ENCODE measurements at places on chromosomes 5 and 9.

DNA sequence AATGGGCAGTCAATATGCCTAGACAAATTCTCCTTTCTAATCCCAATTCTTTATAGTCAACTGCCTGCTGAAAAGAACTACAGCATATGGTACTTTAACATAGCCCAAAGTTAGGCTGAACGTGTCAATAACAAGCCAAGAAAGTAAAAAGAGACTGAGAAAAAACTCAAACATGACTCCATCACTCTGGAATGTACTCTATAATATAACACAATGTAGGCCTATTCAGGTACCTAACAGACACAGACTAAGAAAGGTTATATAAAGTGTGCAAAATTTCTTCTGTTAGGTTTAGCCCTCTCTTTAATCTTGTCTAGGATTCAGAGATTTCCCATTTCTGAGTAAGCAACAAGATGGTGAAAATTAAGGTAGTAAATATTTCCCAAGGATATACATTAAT is 209.7 kb upstream of the PRR16 start:
- DNase-seq, result no peak

DNA sequence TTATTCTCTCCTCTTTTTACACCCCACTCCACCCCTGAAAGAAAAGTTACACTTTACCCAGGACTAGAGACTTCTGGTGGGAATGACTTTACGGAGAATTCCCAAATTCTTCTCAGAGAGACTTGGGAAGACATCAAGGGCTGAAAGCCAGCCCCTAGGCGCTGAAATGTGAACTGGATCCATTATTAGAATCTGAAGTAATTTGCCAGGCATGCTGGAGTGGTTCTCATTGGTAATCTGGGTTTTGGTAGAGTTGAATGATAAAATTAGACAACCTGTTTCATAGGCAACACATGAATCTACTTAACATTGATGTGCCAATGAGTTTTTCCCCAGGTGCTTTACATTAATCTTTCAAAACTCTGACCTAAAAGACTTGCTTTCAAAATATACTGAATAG is 324.8 kb downstream of the ADAMTS6 start:
- no peak for DNase-seq

GRCh38 chr9:38629511-38629910 is 9.1 kb upstream of the ANKRD18A start:
- no peak for DNase-seq

DNA sequence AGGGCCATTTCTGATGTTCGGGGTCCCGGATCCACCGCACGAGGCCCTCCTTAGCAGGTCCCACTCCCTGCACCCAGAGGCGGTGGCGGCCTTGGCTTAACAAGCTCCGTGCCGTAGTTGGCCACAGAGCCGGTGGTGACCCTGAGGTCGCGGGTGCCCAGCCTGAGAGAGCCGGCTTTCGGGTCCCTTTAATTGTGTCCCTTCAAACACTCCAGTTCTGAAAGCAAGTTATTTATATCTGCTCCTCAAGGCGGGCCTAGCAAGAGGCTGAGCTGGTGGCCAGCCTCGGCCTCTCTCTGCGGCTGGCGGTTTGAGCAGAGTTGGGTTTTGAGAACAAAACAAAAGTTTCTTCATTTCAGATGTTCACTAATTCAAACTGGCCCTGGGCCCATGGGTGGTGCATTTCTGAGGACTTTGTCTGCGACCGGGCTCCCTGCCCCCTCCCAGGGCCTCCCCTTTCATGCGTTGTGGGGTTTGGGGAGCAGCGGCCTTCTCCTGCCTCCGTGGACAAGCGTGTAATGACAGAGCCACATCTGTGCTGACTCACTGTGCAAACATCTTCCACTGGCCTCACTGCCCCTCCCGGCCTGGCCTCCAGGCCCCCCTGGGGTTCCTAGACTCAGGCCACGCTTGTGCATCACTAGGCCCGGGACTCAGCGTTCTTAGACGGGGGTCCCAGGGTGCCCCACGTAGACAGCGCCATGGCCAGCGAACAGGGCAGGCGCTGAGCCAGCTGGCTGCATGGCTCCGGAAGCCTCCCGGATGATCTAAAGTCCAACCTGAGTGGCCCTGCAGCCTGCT is 49.4 kb upstream of the COL5A1 start:
- DNase-seq, result peak; percentile 76

DNA sequence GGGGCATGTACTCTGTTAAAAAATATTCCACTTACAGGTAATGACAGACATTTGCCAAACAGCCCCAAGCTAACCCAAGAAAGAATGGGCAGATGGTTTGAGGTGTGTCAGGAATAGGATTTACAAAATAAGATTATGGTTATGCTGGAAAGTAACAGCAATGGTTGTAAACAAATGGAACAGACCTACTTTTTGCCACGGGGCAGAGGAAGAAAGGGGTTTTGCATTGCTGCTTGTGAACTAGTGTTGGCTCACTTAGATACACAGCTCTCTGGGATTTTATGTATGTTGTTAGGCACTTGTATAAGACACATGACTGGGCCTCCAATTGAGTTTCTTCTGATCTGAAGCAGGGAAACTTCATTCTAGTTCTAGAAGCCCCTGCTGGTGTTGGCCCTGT is 191.5 kb upstream of the GDNF start:
- DNase-seq, result no peak

- DNase-seq, result no peak
Measured at GRCh38 chr5:43582082-43583005, 20.6 kb upstream of the NNT start.

DNA sequence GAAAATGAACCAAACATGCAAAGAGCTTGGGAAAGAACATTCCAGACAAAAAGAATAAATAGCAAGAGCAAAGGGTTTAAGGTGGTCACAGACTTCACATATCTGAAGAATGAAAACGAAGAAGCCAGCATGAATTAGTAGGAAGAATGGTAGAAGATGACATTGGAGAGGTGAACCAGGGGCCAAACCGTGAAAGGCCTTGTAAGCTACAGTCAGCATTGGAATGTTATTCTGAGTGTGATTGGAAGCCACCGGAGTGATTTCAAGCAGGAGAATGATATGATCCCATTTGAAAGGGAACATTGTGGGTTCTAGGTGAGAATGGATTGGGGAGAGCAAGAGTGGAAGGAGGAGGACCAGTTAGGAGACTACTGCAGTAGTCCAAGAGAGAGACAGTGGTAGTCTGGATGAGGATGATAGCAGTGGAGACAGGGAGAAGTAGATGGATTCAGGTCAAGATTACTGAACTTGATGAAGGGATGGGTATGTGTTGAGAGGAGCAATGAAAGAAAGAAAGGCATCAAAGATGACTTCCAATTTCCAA is 6.9 kb upstream of the PFDN1 start:
- DNase-seq, result no peak

DNA sequence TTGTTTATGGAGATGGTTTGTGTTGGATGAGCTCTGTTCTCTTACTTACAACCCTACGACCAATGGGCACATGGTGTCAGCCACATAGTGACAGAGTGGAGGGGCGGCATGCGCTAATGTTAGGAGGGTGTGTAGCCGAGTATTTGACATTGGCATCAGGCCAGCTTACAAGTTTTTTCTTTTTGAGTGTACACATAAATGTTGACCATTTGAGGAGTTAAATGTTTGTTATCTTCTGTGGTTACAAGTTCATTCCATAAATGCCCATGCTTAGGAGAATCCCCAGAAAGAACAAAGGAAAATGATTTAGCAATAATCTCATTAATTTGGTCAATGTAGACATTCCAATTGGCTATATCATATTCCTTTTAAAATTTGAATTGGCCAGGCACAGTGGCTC is 180.1 kb upstream of the ELL2 start:
- no peak for DNase-seq

DNA sequence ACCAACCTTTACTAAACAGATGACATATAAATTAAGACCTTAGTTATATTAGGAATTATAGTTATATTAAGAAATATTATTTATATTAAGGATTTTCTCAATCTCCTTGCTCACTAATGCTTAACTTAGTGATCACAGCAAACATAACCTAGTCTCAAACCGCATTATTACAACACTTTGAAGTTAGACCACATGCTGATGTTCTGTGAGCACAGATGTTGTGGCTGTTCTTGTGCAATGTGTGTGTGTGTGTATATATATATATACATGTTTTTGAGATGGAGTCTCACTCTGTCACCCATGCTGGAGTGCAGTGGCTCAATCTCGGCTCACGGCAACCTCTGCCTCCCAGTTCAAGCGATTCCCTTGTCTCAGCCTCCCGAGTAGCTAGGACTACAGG is 20.5 kb downstream of the ELP1 start:
- no peak for DNase-seq

- no peak for DNase-seq
Measured at GRCh38 chr9:91028166-91028827, 226.7 kb downstream of the SYK start.

DNA sequence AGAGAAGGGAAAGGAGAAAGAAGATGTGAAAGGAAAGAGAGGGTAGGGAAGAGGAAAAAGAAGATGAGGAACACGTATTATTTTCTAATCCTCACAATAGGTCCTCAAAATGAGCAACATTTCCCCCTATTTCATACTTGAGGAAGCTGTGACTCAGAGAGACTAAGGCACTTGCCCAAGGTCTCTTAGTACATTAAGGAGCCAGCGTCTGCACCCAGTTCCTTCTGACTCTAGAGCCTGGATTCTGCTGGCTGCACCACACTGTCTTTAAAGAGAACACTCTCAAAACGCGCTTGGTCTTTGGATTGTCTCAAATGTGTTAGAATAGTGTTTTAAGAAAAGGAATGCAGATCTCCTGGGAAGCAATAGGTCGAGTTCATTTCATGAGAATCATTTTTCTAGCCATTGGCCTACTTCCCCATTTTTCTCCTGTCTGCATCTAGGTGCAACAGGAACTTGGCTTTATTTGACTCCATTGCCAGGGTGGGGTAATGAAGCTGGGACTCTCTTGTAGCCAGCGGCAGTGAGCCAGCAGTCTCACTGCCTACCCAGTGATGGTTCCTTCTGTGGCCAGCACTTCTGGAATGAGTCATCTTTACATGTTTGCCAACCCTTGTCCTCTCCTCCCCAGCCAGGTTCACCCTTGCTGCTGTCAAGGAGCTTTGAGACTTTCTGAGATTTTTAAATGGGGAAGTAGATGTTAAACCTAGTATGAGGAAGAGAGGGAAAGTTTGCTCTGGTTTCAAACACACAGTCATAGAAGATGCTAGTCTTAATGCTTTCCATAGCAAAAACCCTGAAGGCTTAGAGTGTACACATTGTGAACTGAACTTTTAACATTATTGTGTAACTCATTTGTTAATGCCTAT is 82.7 kb downstream of the DOCK8 start:
- DNase-seq, result no peak

DNA sequence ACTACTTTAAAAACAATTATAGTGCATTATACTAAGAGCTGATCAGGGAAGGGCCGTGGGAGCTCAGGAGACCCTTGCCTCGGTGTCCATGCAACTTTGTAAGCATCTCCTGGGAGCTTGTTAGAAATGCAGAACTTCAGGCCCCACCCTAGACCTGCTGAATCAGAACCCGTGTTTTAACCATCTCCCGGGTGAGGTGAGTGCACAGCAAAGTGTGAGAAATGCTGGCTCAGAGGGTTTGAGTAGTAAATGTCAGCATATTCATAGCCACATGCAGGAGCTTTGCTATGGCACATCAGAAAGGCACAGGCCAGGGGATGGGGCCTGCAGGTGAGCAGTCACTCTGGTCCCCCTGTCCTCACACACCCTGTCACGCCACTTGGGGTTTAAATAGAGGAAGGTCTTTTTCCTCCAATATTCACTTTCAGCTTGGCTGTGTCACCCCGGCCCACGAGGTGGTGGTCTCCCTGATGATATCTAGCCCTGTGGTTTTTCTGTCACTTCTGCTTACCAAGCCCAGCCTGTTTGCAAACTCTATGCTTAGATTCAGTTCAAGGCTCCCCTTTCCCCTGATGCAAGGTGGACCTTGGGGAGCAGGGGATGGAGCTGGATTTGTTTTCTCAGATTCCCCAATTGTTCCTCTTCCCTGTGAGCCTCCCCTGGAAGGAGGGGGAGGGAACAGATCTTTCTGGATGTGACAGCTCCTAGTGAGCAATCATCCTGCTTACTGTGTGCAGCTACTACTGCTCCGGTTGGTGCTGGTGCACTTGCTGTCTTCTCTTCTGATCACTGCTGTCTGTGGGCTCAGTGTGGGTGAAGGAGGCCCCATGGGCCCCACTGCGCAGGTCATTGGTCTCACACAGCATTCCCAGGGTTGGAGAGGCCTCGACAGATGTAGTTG is 51.8 kb upstream of the TGFBR1 start:
- DNase-seq, result no peak

GRCh38 chr5:89351222-89351621 is 468.2 kb upstream of the MEF2C start:
- DNase-seq, result peak; percentile 52

DNA sequence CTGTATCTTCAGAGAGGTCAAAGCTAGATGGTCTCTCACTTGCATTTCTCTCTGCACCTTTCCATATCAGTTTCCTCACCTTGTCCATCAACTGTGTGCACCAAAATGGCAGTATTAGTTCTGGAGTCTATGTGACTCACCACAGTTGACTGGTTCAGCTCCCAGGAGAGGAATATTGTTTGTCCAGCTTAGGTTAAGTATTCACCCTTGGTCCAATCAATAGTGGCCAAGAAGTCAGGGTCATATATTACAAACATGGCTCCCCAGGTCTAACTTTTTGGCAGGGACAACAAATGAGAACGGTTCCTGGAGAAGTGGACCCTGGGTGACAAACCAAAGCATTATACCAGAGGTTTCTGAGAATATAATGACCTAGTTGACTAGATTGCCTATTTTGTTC is 24.9 kb upstream of the CDC23 start:
- DNase-seq, result no peak

GRCh38 chr5:125422342-125422741 is 675.9 kb upstream of the ZNF608 start:
- no peak for DNase-seq

DNA sequence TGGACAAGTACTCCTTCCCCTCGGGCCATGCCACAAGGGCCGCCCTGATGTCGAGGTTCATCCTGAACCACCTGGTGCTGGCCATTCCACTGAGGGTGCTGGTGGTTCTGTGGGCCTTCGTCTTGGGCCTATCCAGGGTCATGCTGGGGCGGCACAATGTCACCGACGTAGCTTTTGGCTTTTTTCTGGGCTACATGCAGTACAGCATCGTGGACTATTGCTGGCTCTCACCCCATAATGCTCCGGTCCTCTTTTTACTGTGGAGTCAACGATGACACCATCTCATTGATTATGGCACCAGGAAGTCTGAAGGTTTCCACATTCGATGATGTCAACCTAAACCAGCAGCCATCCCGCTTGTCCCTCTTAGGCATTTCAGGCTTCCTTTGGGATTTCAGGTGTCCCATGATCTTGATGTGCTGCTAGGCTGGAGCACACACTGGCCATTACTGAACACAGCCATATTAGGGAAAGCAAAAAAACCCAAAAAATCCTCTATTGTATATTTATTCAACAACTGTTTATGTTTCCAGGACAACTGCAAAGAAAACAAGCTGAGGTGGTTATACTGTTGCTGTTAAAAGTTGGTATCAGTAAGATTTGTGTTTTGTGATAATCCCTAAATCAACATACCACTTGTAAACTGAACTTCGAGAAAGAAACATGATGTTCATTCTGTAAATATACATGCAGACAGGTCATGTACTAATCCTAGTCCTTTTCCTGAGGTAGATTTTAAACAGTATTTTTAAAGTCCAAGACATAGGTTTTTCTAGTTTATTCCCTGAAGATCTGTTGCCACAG is 1.1 kb downstream of the PLPP6 start:
- DNase-seq, result no peak

- DNase-seq, result no peak
Measured at GRCh38 chr5:113271015-113271414, 163.8 kb downstream of the TSSK1B start.

Measured in fibroblast of skin of left biceps (primary cell).